ENCODE measurements at places on chromosomes 6 and 20.

DNA sequence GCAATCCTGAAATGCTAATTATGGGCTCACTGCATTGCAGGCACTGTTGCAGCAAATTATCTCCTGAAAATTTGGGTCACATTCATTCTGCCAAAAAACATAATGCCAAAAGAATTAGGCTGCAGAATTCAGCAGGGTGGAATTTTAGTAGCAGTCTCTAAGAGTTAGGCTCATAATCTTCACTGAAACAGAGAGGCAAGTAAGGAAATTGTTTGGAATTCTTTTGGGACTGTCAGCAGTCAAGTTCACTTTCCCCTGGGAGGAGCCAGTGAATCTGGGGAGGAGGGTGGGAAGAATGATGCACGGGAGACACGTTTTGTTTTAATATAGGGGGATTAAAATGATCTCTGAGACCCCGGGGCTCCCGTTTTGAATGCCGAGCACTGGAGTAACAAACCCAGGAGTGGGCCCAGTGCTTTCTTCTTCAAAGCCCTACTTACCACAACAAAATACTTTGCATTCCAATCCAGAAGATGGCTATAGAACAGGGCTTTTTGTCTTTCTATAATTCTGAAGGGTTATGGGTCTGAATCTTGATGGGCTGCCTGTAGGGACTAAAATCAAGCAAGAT is 44.7 kb downstream of the SOBP start:
- no peak for DNase-seq

DNA sequence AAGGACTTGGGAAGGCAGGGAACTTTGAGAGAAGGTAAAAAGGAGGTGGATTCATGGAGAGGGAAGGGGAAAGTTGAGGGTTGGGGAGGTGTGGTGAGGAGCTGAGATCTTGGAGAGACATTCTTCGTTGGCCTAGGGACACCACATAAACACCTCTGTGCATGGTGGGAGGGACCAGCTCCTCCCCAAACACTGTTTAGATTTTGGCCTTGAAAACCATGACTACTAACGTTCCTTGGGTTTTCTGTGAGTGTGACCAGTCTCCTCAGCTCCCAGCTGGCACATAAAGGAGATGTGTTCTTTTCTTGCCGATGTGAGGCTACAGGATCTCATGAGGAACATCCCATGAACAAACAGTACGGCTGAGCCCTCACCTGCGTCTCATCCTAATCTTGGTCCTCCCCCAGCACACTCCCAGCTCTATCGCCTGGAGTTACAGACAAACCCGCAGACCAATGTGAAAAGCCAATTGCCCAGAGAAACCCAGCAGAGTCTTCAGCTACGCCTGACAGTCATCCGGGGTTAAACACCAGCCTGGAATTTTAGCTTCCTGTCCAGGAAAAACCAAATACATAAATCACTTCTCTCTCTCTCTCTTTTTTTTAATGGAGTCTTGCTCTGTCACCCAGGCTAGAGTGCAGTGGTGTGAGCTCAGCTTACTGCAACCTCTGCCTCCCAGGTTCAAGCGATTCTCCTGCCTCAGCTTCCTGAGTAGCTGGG is 22.0 kb upstream of the DDR1 start:
- no peak for DNase-seq

GRCh38 chr20:8952721-8953120 is 116.2 kb upstream of the PLCB4 start:
- DNase-seq: no peak

GRCh38 chr6:26553264-26553634 is 15.1 kb downstream of the HMGN4 start:
- DNase-seq: peak; percentile 76

DNA sequence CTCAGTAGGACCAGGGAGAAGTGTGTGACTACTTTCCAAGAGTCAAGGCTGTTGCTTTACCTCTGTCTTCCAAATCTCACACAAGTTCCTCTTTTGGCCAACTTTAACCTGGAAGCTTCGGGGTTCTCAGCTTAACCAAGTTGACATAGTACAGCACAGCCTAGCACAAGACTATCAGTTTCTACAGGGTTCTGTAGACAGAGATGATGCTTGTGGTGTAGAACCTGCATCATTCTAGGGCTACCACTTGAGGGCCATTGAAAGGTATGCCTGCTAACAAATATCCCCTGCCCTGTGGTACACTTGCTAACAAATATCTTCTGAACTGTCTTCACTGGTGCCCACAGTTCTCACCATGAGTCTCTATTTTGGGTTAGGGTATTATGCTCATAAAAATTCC is 62.0 kb upstream of the MAP3K7 start:
- no peak for DNase-seq

DNA sequence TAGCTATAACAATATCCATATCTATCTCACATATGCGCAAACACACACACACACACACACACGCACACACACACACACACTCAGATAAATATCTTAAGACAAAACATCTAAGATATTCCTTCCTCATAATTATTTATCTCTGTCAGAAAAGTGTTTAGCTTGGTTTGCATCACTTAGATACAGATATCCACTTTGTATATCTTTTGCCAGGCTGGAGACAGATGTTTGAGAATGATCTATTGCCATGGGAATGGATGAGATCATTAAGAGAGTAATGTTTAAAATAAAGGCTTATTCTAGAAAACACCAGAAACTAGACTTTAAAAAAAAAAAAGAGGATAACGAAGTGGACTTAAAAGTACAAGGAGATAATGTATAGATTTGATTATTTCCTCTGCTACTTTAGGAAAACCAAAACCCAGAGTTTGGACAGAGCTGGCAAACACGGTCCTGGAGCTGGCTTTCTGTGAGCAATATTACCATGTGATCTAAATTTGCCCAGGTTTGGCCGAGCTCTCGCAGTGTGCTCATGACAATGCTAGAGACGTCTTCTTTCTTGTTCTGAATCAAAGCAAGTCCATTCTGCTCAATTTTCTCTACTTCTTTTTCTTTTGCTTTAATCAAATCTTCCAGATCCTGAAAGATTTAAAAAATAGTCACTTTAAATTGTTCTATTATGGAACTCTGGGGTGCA is 411.8 kb downstream of the SYNE1 start:
- DNase-seq: no peak

DNA sequence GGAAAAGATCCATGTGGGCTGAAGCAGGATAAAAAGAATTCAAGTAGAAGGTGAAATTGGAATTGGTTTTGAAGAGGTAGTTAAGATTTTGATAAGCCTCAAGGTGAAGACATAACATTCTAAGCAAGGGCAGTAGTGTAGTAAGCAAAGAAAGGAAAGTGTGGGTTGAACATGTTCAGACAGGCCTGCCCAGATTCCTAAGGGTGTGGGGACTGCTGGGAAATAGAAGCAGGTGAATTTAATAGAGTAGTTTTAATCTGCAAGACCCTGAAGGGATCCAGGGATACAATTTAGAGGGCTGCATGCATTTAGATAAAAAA is 19.1 kb downstream of the TAB2 start:
- DNase-seq: no peak

- no peak for DNase-seq
Observed at GRCh38 chr6:130134582-130134981, 88.2 kb downstream of the SAMD3 start.

DNA sequence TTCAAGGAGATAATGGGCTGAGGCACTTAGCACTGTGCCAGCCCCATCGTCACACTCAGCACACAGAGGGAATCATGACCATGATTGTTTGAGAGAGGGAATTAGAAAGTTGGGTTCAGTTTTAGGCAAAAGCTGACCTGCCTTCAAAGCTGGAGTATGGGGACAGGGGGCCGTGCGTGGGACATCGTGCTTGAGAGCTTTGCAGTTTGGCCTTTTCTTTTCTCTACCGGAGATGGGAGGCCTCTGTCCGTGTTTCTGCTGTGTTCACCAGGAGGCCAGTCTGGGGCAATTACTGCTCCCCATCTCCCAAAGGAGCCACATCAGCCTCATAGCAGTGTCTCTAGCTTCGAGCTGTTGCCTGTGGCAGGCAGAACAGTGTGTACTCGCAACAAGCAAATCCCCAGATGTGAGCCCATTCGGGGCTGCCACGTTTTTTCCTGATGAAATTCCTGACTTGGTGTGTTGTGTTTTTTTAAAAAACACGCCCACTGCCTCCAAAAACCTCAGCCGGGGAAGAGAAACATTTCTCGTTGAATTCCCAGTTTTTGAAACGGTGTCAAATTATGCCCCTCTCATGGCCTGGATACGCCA is 20.2 kb downstream of the EYA2 start:
- DNase-seq: no peak

DNA sequence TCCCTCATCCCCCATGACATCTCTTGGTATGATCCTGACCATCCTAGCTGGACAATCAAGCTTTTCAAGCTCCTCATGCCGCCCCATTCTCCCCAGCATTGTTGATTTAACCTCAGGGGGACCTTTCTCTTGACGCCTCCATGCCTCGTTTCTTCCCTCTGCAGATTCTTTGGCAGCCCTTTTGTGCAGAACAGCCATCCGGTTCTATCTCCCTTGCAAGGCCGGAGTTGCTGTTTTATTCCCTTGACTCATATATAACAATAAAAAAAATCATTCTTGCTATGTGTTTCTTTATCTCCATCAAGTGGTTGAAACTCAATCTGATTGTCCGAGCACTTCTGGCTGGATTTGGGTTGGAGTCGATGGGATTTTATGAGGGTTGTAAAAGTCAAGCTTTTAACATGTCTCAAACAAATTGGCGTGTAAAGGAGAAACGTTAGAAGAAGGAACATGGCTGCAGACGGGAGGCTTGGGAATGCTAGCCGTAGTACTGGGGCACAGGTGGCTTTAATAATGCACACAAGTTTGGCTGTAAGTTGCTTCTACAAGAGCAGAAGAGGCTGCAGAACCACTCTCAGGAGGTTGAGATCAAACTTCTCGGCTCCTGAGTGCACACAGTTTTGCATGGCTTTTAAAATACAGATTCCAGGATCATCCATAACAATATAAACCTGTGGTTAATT is 3.9 kb upstream of the SULF2 start:
- no peak for DNase-seq
